ENCODE measurements at places on chromosomes 12 and 14.

GRCh38 chr12:24038211-24038997 lies 88.9 kb upstream of the SOX5 start:
- no peak for DNase-seq

GRCh38 chr12:52082026-52082668 lies 2.6 kb downstream of the SMIM41 start:
- DNase-seq: no peak

- DNase-seq: no peak
Measured at GRCh38 chr12:34401659-34402227, 379.4 kb downstream of the ALG10 start.

DNA sequence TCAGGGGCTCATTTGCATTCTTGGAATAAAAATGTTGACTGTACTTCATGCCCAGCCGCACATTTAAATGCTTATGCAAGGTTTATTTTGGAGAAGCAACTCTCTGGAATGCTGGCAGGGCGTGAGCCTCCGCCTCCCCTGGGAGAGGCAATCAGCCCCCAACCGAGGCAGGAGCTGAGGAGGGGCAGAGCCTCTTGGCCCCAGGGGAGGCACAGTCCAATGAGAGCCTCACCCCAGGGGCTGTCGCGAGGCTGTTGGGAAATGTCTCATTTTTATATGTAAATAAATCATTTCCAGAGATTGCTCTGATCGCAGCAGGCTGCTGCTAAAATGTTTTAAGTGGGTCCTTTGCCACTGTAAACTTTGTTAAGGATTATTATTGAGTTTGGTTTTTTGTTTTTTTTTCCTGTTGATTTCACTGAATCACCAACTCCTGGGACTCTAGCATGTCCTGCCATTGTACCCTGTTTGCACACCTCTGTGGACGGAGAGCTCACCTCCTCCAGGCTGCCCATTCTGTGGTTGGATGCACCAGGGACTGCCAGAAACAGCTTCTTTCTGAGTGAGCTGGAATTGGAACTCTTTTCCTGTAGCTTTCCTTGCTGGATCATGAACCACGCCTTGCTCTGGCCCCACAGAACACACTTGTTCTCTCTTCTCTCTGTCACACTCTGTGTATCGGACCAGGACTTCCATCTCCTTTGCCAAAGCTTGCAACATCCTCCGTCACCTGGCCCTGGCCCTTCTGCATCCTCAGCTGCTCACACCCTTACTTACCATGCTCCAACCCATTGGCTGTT lies 46.9 kb upstream of the FAM181A start:
- DNase-seq: no peak

DNA sequence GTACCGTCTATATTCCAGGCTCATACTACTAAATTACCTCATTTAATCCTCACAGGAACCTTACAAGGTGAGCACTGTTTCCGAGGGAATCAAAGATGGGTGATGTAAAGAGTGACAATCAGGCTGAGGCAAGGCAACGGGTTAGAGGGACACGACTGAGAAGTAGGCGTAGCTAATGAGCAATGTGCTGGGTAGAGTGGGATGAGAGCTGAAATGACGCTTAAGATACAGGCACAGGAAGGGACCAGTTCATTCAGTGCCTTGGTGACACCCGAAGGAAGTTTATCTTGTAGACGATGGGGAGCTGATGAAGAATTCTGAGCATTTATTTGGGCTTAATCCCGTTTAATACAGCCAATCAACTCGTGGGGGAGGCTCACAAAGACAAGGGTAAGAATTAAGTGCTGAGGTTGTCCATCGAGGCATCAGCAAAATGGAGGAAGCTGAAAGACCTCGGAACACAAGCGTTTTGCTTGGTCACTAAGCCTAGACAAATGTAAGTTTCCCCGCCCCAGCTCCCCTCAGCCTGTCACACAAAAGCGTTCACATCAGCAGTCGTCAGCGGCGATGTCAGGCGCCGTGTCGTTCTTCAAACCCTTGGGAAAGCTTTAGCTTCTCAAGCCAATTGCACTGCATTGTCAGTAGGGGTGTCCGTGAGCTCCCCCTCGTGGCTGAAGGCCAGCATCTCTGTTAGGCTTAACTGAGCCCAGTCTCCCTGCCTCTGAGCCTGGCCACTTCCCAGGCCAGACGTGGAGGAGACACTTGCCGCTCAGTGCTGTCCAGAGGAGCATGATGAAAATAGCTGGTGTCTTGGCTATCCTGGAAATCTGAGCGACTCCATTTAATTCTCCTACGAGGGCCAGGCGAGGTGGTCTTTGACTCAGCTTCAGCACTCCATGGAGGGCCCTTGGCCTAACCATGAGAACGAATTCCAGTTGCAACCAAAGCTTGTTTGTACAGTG lies 288.5 kb upstream of the G2E3 start:
- DNase-seq: peak; percentile 85

- no peak for DNase-seq
Measured at GRCh38 chr14:102321456-102322422, 2.2 kb downstream of the ZNF839 start.

GRCh38 chr12:13570005-13570694 lies 373.6 kb downstream of the EMP1 start:
- peak; percentile 10 for DNase-seq

Data from Calu3 (cell line).